Activated CD8-positive, alpha-beta memory T cell treated with anti-CD3 and anti-CD28 coated beads, Interleukin-2, amount 10 ng/mL, durations not matched to agents 7 days and 5 days (primary cell): ENCODE measurements at places on chromosomes 2 and 18. TPM values are rescaled to one million over a fixed set of nuclear protein-coding genes. Genes with fewer than 3 reads are reported as not detected.

DNA sequence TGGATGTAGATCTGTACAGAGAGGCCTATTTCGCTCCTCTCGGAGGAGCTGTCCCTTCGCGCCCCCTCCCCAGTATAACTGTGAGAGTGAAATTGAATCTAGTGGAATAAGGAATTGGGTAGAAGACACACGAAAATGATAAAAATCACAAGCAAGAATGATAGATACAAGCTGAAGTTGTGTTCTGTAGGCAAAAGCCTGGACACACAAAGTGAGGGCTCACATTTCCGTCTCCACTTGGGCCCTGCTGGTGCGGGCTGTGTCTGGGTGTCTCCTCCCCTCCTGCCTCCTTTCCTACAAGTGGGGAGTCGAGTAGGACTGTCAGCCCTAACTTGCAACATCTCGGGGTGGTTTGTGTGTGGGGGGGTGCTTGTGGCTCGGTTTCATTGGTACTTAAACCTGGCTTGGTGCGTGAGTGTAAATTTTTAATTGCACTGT, 457 bp upstream of the SP9 start:
- DNase-seq: no peak

- DNase-seq: no peak
Measured at GRCh38 chr2:170038734-170039133, 139.2 kb upstream of the MYO3B start.

GRCh38 chr18:67636597-67637385, 120.3 kb upstream of the DSEL start:
- no peak for DNase-seq

DNA sequence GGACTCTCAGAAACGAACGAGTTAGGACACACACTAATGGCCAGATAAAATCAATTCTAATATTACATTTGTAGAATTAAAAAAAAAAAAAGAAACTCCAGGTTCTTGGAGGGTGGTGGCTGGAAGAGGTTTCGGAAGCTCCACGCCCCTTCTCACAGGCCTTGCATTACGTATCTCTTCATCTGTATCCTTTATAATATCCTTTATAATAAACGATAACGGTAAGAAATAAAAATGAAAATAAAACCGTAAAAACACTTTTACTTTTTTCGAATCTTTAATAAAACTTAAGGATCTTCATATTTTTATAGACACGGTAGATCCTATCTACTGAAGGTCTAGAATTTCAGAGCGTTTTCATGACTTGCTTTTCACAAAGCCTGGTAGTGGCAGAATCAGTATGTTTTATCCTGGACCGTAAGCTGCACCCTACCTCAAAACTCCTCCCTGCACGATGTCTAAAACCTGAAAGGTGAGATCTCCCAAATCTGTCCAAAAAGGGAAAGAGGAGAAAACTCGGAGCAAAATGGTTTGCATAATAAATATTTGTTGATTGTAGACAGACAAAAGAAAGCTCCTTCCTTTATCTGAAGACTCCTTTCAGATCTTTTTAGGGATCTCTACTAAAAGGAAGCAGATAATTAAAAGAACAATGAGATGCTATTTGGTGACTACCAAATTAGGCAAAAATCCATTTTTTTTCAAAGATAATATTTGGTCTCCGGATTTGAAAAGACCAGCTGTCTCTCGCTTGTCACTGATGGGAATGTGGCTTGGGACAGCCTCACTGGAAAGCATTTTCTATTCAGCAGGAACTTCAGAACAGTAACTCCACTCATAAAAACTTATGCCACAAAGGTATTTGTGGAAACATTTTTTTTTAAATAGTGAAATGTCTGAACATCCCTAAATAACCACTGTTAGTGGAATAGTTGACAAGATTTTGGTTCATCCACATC, 2.0 kb upstream of the CXCR4 start:
- DNase-seq: no peak

GRCh38 chr2:43000242-43001054, 208.1 kb upstream of the HAAO start:
- DNase-seq: no peak

DNA sequence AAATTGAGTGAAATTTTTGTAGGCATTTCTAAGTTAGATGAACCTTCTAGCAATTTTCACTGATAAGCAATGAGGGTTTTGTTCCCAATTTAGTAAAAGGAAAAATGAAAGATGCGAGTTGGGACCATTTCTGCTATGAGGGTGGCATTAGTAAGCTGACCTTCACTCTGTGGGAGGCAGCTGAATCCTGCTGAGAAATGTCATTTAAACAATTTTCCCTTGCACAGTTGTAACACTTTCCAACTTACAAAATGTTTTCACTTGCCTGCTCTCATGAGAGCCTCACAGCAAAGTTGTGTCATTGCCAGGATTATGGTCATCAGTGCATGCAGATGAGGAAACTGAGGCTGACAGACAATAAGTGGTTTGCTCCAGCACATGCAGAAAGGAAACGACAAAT, 527.7 kb downstream of the TNS1 start:
- no peak for DNase-seq

DNA sequence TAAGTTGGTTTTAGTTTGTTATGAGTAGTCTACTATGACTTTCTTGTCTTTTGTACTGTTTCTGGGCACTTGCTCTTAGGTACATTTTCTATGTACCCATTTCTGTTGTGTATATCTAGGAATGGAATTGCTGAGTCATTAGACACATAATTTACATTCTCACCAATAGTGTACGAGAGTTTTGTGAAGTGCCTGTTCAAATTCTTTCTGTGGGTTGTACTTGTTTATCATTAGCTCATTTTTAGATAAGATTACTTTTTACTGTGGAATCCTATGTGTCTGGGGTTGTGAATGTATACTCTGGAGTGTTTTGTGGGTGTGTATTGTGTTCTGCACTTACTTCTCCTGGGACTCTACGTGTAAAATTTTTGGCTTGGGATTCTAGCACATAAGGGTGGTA, 36.6 kb upstream of the CD28 start:
- DNase-seq: no peak

DNA sequence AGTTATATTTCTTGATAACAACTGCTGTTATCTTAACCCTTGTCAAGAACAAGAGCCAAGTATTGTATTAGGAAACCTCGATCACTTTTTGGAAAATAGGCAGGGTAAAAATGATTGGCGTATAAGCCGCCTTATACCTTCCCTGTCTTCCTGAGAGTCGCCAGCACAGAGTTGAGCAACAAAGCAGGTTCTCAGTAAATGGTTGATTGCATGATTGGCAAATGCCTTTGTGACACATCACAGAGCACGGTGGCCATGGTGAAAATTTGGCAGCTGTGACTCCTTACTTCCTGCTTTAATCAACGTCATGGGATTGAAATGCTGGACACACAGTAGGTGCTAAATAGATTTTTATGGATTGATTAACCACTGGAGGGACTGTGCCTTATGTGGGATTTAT, 3.9 kb upstream of the KLHL29 start:
- no peak for DNase-seq

- no peak for DNase-seq
Measured at GRCh38 chr2:100833331-100833730, 13.4 kb downstream of the NPAS2 start.

DNA sequence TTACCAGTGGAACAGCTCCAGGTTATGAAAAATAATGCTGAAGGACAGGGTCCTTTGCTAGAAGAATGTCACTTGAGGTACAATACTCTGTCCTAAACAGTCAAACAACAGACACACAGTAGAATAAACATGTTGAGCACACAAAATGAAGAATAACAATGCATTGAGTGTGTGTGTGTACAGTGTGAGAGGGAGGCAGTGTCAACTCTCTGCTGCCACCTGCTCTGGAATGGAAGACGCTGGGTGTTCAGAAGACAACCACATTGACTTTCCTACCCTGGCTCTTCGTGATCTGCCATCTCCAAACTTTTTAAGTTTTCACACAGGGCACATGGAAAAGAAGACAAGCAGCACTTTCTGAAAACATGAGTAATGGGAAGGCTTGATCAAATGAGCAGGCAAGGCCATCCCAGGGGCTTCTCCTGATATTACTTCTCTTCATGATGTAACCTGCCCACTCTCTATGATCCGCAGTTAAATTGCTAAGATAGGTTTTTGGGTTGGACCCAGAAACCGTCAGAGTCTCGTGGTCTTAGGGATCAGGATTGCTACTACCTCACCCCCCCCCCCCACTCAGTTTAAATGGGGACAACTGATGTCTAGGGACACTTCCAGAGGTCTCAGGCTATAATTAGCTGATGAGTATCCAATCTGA, 533.2 kb upstream of the TNP1 start:
- DNase-seq: no peak

GRCh38 chr2:229066121-229066715, 204.9 kb downstream of the PID1 start:
- DNase-seq: no peak

DNA sequence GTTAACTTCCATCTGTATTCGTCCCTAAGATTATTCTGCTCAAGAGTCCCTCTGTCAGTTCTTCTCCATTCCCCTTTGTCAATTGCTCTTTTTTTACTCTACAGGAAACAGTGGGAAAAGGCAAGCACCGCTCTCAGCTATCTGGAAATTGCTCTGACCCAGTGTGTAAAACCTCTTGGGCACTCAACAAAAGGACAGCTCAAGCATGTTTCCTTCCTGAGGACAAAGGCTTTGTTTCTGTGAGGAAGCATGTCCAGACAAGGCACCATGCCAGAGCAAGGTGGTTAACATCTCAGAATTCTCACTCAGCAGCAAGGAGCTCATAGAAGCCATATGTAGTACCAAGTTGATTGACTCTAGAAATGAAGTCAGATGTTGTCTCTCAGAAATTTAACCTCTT, 735.6 kb downstream of the TSN start:
- DNase-seq: no peak

GRCh38 chr2:26487192-26487591, 9.3 kb upstream of the OTOF start:
- DNase-seq: peak; percentile 67

IL1RL1 gene
- 0.41 TPM for total RNA-seq

DNA sequence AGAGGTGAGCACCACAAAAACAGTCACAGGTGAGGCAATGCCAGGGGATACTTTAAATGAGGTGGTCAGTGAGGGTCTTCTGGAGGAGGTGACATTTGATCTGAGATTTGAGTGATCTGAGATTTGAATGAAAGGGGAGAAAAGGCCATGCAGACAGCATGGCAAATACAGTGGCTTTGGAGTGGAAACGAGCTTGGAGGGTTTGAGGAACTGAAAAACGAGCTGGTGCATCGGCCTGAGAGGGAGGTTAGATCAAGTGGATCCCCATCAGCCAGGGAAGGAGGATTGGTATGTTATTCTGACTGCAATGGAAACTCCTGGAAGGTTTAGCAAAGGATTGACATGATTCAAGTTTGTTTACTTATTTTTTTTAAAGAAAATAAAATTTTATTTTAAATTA, 245.1 kb downstream of the KCNS3 start:
- no peak for DNase-seq

DNA sequence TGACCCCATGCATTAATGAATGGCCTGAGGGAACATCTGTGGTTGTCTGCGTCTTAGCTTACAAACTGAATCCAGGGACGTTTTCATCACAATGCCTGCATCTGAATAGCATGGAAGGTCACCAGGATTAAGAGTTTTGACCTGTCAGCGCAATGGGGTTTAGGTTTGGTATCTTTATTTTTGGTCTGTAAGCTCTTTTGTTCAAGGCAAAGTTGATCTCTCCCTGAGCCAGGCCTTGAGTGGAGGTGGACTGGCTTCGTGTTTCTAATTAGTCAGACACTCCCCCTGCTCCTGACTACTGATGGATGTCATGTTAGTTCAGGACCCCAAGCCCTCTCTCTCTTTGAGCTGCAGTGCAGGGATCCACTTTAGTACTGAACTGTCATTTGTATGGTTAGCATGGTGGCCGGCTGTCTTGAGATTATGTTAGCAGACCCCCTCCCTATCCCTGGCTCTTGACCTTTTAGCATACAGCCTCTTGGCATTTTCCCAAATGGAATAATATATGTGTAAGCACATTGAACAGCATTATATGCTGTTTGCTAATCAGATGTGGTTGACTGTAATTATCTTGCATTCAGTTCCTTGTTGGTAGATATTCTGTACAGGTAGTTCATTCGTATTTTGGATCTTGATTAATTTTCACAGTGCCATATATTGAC, 59.2 kb downstream of the LYPD6 start:
- DNase-seq: no peak
